GM23338 (cell line): ENCODE measurements at places on chromosomes 7 and 10. TPM values are rescaled to one million over a fixed set of nuclear protein-coding genes. Genes with fewer than 3 reads are reported as not detected.

- H3K36me3 ChIP-seq, result 0 out of 2 replicates have a peak, but pooled peaks cover 5% of the 10 kb centered on the region
- peak; percentile 95 for DNase-seq
- no peak overlapping the region for H3K27ac ChIP-seq
Measured at GRCh38 chr7:39746103-39746819, 122.9 kb downstream of the RALA start.

GRCh38 chr7:79436378-79436777 lies 17.1 kb downstream of the MAGI2 start:
- no peaks in the 10 kb centered on the region for H3K36me3 ChIP-seq
- DNase-seq, result no peak
- H3K27me3 ChIP-seq, result no peaks in the 10 kb centered on the region
- no peak overlapping the region for H3K4me3 ChIP-seq
- no peaks in the 10 kb centered on the region for H3K4me1 ChIP-seq

LRRC61 gene
- total RNA-seq, result 67.6 and 75.2 TPM in 2 replicates

- no peak overlapping the region for H3K4me3 ChIP-seq
- no peaks in the 10 kb centered on the region for H3K36me3 ChIP-seq
- H3K27me3 ChIP-seq, result no peaks in the 10 kb centered on the region
- DNase-seq, result no peak
- no peak overlapping the region for H3K27ac ChIP-seq
- H3K4me1 ChIP-seq, result no peaks in the 10 kb centered on the region
Measured at GRCh38 chr10:30192846-30193608, 133.6 kb upstream of the JCAD start.

TMEM229A gene
- 0.16 and 0.80 TPM in 2 replicates for total RNA-seq

DNA sequence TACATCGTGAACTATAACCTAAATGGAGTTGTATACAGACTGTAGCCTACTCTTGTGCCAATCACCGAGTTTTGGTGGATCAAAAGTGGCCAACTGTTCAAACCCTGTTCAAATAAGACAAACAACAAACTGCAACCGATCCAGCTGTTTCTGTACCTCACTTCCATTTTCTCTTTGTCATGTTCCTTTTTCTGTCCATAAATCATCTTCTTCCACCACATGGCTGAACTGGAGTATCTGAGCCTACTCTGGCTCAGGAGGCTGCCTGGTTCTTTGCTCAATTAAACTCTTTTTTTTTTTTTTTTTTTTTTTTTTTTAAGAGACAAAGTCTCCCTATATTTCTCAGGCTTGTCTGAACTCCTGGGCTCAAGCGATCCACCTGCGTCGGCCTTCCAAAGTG lies 59.0 kb upstream of the NPVF start:
- DNase-seq, result no peak
- H3K27me3 ChIP-seq, result no peaks in the 10 kb centered on the region
- no peak overlapping the region for H3K4me3 ChIP-seq
- no peaks in the 10 kb centered on the region for H3K4me1 ChIP-seq
- H3K27ac ChIP-seq, result no peak overlapping the region
- no peaks in the 10 kb centered on the region for H3K36me3 ChIP-seq

GRCh38 chr10:69745698-69746097 lies 56.0 kb upstream of the COL13A1 start:
- H3K4me1 ChIP-seq, result no peaks in the 10 kb centered on the region
- no peak for DNase-seq
- no peaks in the 10 kb centered on the region for H3K36me3 ChIP-seq

DNA sequence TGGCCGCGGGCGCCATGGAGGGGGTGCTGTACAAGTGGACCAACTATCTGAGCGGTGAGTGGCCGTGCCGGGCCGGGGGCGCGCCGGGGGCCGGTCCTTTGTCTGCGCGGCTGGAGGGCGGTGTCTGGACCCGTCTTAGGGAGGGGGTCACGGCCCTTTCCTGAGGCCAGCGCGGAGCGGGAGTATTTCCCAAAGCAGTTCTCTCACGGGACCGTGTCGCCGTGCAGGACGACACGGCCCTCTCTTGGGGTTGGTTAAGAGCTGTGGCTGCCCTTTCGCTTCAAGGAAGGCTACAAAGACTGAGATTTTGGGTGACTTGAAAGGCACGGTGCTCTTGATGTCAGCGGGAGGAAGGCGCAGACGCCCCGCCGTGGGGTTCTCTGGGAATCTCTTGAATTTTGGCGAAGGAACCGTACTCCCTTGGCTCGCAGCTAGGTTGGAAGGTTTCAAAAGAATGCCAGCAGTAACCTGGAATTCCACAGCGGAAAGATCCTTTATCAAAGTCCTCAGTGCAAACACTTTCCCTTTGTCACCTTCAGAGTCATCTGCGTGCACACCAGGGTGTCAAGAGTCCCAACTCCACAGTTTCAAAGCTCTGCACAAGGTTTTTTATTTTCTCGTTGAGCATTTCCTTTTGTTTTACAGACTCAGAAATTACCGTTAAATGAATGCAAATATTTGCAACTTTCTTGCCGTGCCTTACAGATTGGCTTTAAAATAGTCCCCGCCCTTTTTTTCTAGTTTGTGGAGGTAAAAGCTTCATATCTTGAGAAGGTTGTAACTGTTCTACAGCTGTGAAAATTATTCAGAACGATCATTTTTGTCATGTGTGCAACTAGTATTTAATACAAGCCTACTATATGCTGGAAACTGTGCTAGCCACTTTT lies 780 bp downstream of the PLEKHA8 start:
- no peaks in the 10 kb centered on the region for H3K36me3 ChIP-seq
- peak; percentile 85 for DNase-seq
- peak overlapping the region; percentile 57 for H3K4me3 ChIP-seq

DNA sequence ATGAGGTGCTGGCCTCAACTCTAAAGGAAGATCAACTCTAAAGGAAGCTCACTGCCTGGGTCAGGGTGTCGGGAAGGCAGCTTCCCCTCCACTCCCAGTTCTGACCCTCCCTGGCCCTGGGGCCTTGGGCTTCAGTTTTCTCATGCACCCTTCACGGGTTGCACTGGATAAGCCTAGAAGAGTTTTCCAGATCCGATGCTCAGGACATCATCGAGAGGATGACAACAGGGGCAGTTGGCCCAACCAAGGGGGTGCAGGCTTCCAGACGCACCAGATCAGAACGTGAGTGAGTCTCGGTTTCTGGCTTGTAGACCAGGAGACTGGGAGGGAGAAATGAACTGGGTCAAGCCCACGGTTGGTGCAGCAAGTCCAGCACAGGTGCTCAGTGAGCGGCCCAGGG lies 34.2 kb upstream of the CHST15 start:
- no peaks in the 10 kb centered on the region for H3K4me1 ChIP-seq
- no peaks in the 10 kb centered on the region for H3K27me3 ChIP-seq
- DNase-seq, result no peak
- H3K27ac ChIP-seq, result no peak overlapping the region

GRCh38 chr7:105677817-105678573 lies 96.7 kb upstream of the EFCAB10 start:
- 0 out of 2 replicates have a peak overlapping the region, but pooled peaks have one; percentile 69 for H3K27ac ChIP-seq
- no peak for DNase-seq
- no peaks in the 10 kb centered on the region for H3K36me3 ChIP-seq
- peaks cover 60% of the 10 kb centered on the region for H3K4me1 ChIP-seq

OR13A1 gene
- 0.12 TPM in 1 of 2 replicates, not detected in the other for total RNA-seq

GRCh38 chr10:130750441-130750840 lies 561.1 kb downstream of the TCERG1L start:
- no peak overlapping the region for H3K27ac ChIP-seq
- no peaks in the 10 kb centered on the region for H3K27me3 ChIP-seq
- H3K4me1 ChIP-seq, result no peaks in the 10 kb centered on the region
- H3K4me3 ChIP-seq, result no peak overlapping the region

GRCh38 chr10:48638739-48639527 lies 34.1 kb upstream of the ARHGAP22 start:
- no peak overlapping the region for H3K27ac ChIP-seq
- no peak for DNase-seq
- no peaks in the 10 kb centered on the region for H3K36me3 ChIP-seq
- no peaks in the 10 kb centered on the region for H3K27me3 ChIP-seq
- no peaks in the 10 kb centered on the region for H3K4me1 ChIP-seq
- no peak overlapping the region for H3K4me3 ChIP-seq

DNA sequence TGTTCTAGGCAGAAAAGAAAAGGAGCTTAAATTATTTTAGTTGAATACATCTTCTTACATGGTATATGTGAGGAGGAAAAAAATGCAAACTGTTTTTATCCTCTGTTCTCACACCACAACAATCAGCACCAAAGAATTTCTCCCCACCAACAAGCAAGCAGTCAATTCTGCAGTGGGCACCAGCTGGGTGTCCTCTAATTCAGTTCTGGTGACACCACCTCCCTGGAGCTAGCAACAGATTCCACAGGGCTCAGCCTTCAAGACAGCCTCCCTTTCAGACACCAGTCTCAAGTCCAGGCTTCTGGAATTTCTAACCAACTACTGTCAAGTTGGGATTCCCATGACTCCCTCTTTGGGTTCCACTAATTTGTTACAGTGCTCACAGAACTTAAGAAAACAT lies 490.2 kb upstream of the IGFBP3 start:
- no peaks in the 10 kb centered on the region for H3K36me3 ChIP-seq
- no peak overlapping the region for H3K27ac ChIP-seq
- no peak overlapping the region for H3K4me3 ChIP-seq
- no peaks in the 10 kb centered on the region for H3K27me3 ChIP-seq
- no peaks in the 10 kb centered on the region for H3K4me1 ChIP-seq

- no peaks in the 10 kb centered on the region for H3K27me3 ChIP-seq
- H3K4me3 ChIP-seq, result no peak overlapping the region
- DNase-seq, result no peak
- H3K36me3 ChIP-seq, result no peaks in the 10 kb centered on the region
- H3K27ac ChIP-seq, result no peak overlapping the region
Measured at GRCh38 chr7:130473289-130473688, 18.6 kb upstream of the MEST start.

DNA sequence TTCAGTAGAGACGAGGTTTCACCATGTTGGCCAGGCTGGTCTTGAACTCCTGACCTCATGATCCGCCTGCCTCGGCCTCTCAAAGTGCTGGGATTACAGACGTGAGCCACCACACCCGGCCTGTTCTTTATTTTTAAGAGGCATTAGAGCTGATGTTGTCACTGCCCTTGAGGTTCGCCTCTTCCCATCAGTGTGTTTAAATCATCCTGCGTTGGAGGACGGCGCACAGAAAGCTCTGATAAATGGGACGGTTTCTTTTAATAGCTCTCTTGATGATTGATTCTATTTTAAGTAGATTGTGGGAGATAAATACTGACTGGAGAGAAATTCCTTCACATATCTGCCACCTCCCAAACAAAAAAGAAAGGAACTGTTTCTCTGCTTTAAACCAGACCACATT lies 29.0 kb downstream of the UPP1 start:
- no peaks in the 10 kb centered on the region for H3K27me3 ChIP-seq
- no peak for DNase-seq
- H3K4me1 ChIP-seq, result no peaks in the 10 kb centered on the region
- no peaks in the 10 kb centered on the region; the same call in 1 of the 2 replicates for H3K36me3 ChIP-seq
- H3K27ac ChIP-seq, result no peak overlapping the region

SUN3 gene
- 0.52 TPM in 1 of 2 replicates, not detected in the other for total RNA-seq

DNA sequence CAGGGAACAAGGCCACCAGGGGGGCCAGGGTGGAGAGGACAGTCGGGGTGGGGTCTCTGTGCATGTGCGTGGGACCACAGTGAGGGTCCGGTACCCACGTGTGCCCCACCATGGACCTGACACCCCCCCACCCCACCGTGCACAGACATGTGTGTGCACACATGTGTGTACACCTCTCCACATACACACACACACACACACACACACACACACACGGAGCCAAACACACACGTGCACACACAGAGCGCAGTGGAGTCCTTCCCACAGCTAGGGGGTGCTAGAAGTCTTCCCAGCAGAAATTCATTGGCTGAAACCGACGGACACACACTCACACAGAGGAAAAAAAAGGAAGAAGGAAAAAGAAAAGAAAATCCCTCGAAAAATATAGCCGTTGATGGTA lies 42.8 kb upstream of the GNA12 start:
- H3K4me1 ChIP-seq, result peaks cover 7% of the 10 kb centered on the region
- H3K27ac ChIP-seq, result no peak overlapping the region
- no peaks in the 10 kb centered on the region for H3K36me3 ChIP-seq
- DNase-seq, result peak; percentile 91
